Activated naive CD4-positive, alpha-beta T cell (primary cell): ENCODE measurements at places on chromosomes 4 and X.

DNA sequence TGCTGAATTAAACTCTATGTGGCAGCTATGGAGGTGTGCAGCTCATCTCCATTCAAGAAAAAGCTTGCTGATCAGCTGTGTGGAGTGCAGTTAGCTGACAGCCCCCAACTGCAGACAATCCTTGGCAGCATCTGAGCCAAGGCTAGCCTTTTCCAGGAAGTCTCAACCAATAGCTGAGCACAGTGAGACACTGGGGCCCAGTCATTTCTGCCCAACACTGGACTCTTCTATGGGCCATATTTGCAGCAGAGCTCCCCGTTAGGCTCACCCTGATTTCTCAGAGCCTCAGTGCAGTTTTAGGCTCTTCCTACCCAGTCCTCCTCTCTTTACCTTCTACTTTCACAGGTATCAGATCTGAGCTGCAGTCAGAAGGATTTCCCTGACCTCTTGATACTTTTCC lies 12.9 kb downstream of the DDX53 start:
- no peak for DNase-seq

DNA sequence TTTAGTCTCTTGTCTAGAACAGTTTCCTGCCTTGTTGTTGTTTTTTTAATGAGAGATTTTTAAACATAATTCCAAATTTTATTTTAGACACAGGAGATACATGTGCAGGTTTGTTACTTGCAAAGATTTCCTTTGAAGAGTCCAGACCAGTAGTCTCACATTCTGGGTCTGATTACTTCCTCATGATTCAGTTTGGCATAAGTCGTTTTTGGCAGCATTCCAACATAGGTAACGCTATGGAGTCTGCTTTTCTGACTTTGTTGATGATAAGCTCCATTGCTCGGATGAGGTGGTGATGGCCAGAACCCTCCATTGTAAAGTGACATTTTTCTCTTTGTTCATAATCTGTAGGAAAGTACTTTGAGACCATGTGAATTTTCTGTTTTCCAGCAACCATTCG lies 74.7 kb downstream of the CLCN4 start:
- DNase-seq = no peak

DNA sequence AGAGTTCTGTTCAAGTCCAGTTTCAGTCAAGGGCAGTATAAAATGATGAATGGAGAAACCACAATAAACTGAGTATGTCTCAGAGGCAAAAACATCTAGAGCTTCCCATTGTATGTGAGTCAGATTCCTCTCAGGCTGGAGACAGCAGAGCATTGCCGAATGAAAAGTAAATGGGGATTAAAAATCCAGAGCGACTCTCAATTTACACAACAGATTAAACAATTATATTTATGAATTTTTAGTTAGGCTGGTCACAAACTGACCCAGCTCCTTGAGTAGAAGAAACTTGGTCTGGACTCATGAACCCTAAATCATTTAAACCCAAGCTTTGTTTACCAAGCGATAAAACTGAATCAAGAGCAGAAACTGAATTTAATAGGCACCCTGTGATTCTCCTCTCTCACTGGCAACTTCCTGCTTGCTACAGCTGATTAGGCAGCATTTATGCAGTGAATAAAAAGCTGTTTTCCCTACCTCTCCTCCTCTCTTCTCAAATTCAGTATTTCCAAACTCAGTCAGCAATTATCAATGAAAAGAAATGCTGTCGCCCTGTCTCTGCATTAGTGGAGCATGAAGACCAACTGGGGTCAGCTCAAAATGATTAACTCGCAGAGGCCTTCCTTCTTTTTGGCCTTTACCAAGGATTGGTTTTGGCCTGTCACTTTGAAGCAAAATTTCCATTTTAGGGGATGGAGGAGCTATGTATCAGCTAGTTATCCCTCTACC lies 568.0 kb downstream of the PDHA2 start:
- no peak for DNase-seq

DNA sequence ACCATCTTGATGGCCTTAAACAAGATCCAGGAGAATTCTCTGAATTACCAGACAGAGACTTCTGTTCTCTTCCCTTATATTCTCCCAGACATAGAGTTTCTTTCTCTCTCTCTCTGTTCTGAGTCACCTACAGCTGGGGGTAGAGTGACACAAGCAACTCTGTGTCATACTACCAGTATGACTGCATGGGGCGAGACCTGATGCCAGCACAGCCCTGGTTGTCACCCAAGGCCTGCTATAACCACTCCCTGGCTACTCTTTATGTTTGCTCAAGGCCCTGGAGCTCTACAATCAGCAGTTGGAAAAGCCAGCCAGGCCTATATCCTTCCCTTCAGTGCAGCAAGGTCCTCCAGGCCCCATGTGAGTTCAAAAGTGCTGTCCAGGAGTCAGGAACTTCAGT lies 114.2 kb upstream of the TENT5D start:
- DNase-seq = no peak

DNA sequence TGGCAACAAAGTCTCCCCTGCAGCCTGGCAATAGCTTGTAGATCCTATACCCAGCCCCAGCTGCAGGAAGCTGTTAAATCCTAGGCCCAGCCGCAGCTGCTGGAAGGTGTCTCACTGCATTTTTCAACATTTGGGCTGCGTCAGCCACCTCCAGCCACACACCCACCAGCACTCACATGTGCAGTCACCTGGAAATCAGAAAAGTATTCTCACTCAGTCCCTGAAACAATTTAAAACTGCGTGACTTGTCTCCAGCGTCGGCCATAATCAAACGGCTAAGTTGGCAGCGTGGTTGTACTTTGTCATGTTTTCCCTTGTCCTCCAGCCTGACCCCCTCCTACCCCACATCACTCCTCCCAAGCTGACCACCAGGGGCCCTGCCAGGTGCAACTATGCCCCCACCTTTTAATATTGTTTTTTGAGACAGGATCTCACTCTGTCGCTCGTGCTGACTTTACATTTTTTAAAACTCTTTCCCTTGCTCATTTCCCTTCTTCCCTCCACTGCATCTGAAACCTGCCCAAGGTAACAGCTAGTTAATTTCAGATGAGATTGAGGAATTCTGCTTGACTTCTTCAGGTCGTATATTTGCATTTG lies 97.2 kb upstream of the FRG1 start:
- DNase-seq = no peak

DNA sequence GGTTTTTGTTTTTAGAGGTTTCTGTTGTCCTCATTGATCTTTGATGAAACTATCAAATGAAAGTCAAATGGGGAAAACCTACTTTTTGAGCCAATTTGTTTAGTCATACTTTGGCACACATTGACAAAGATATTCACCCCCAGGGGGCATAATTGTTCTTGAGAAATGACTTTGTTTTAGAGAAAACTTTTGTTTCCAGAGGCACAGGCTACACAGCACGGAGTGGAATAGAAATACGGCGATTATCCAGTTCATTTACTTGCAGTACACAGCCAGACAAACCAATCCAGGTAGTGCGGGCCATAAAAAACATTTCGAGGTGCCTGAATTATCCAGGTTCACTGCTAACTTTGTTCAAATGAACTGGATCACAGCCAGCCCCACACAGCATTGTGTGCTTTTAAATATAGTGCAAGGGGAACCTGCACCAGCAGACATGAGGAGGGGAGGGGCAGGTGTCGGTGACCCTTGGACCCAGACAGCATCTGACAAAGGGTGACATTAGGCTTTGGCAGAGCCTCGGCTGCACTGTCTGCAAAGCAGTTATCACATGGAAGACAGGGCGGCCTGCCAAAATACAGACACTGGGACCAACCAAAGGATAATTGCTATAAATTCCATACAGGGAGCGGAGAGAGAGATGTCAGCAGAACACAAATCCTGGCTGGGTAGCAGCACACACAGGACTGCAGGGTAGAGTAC lies 179.6 kb upstream of the NOCT start:
- DNase-seq = no peak

GRCh38 chr4:109424093-109424841 lies 9.3 kb upstream of the SEC24B start:
- DNase-seq = no peak

DNA sequence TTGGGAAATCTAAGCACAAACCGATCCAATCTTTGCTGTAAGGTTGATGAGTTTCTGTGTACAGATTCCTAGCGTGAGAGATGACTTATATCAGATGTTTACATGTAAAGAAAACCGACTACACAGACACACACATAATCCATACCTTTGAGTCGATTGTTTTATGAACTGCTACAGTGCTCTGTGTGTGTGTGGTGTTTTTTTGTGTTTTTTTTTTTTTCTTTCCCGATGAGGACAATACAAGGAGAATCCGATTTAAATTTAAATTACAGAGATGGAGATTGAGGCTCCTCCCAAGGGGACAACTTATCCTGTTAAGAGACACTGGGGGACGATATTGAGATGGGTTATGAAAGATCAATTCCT lies 461 bp upstream of the SLC9A6 start:
- DNase-seq = no peak

DNA sequence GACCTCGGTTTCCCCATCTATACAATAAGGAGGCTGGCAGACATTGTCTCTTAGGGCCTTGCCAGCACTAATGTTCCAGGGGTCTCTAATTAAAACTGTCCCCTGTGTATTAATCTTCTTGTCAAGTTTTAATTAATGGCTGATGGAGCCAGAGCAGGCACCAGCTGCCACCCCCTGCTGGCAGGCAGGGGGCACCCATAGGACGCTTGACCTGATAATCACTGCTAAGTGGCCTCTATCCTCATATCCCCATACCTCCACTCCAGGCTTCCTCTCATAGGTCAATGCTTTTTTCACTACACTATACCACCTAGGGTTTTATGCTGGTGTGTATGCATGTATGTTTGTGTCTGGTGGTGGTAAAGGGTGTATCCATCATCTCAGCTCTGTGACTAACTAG lies 89.4 kb downstream of the EFNB1 start:
- no peak for DNase-seq
